Smooth muscle cell of the brain vasculature (primary cell): ENCODE measurements at places on chromosomes 7 and 10.

- no peak for DNase-seq
Observed at GRCh38 chr10:16491933-16492332, 29.7 kb downstream of the C1QL3 start.

- no peak for DNase-seq
Observed at GRCh38 chr10:31822616-31823318, 105.9 kb downstream of the ARHGAP12 start.

- no peak for DNase-seq
Observed at GRCh38 chr7:14420768-14421167, 431.3 kb upstream of the ETV1 start.

- no peak for DNase-seq
Observed at GRCh38 chr10:80155696-80156215, 23.2 kb downstream of the PLAC9 start.

DNA sequence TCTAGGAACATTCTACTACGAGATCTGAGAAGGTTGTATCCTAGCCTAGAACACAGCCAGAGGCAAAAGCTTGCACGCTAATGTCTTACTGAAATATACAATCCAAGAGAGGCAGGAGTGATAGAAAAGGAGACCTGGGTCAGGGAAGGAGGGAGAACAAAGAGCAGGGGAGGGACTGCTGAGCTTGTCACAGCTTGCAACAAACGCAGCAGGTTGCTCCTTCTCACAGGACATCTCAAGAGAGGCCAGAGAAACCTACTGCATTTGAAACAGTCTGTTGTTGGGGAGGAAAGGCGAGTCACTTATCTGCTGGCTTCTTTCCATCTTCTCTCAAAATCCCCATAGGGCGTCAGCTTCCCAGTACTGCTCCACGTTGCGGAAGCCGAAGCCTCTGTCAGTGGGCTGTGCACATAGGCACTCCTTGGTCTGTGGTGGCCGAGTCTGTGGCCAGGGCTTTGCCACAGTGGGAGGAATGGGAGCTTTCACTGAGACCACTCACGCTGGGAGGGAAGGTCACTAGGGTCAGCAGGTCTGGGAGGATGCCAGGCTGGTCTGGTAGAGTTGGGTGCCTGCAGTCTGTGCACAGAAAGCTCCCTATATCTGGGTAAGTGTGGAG is 25.8 kb upstream of the GPNMB start:
- no peak for DNase-seq

GRCh38 chr7:16301291-16301690 is 120.0 kb downstream of the CRPPA start:
- DNase-seq, result no peak

GRCh38 chr10:11378835-11379234 is 232.6 kb downstream of the USP6NL start:
- no peak for DNase-seq

DNA sequence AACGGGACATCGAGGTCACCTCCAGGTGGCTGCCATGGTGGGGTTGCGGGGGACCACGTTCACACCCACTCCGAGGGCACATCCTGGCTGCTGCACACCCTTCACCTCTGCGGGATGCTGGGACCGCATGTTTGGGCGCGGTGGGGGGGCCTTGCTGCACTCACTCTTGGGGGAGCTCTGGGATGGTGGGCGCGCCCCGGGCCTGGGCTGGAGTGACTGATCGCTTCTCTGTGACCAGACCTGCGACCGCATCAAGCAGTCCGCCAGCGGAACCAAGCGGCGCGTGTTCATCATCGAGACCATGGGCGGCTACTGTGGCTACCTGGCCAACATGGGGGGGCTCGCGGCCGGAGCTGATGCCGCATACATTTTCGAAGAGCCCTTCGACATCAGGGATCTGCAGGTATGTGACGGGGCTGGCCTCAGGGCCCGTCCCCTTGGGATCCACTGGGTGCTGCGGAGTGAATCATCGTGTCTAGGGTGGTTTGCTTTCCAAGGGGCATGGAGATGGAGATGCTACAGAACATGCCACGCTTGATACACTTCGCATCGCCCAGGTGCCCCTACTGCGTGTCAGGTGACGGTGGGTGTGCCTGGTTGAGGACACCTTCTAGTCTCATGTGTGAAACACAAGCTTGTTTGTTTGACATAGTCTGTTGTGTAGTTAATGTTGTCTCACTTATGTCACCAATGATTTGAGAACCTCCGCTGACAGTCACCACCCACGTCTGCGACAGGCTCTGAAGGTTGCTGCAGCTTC is 42.8 kb downstream of the PITRM1 start:
- DNase-seq, result no peak

- no peak for DNase-seq
Observed at GRCh38 chr10:100728928-100729861, 16.2 kb upstream of the PAX2 start.

GRCh38 chr7:142833174-142834048 is 21.5 kb upstream of the EPHB6 start:
- no peak for DNase-seq

DNA sequence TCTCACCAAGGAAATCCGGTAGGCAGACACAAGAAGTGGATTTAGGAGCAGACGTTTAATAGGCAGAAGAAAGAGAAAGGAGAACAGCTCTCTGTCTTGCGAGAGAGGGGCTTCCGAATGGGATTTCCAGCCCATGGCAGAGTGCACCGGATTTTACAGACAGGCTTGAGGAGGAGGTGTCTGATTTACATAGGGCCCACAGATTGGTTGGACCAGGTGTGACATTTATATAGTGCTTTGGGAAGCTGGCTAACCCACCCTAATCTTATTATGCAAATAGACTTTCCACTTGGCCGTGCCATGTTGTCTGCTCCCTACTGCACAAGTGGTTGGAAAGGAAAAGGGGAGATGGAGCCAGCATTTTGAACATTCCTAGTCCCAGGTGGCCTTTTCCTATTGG is 57.8 kb downstream of the ANKMY2 start:
- DNase-seq, result no peak

DNA sequence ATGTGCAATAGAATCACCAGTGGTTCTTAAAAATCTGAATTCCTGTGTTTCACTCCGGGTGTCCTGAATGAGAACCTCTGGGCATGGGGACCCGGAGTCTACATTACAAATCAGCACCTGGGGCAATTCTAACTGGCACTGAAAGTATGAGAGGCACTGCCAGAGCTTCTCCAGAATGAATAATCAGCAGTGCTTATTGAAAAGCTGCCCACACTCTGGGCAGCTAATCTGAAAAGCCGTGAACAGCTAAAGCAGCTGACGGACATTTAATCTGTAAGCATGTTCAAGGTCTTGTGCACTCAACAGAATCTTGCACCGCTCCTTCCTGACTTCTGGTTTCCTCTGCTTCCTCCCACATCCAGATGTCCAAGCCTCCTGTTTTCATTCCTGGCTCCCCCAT is 113.3 kb upstream of the KIF5B start:
- DNase-seq, result no peak

DNA sequence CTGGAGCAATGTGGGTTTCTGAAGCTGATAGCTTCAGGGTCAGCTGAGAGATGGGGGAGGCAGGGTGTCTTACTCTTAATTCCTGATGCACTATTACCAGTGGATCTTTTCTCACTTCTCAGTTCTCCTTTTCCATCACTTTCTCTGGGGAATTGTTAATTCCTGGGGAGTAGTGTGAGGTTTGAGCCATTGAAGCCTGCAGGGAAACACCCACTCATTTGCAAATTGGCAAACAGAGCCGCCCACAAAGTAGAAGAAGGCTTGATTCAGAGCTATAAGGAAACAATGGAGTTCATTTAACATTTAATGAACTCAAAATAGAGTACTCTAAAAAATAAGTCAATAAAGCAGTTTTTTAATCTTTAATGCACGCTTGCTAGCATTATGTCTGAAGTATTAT is 4.3 kb upstream of the TECTB start:
- no peak for DNase-seq

DNA sequence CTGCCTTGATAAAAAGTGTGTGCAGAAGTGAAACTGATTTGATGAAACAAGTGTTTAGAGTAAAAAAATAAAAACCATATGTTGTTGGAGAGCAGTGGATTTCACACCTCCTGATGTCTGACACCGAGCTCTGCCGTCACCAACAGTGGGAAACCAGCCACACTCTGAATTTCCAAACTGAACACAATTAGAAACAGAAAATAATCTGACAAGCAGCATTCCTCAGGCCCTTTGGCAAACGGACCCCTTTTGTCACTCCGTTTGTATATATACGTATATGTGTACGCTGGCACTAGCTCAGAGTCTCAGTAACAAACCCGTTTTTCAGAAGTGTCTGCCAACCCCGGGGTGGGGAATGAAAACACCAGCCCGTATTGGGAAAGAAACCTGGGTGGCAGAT is 32.4 kb downstream of the TACC2 start:
- no peak for DNase-seq

DNA sequence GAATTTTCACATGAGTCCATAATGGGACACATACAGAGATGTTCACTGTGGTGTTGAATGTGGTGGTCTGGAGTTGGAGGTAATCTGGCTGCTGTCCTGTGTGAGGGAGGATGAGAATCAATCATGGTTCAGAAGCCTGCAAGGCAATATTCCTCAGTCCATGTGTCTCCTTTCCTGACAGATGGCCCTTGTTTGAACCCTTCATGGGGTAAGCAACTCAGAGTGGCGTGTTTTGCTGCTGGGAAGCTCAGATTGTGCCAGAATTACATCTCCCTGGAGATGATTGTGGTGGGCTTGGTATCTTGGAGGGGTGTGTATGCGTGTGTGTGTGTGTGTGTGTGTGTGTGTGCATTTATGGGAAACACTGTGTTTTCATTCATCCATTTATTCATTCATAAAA is 44.5 kb upstream of the COMTD1 start:
- no peak for DNase-seq

DNA sequence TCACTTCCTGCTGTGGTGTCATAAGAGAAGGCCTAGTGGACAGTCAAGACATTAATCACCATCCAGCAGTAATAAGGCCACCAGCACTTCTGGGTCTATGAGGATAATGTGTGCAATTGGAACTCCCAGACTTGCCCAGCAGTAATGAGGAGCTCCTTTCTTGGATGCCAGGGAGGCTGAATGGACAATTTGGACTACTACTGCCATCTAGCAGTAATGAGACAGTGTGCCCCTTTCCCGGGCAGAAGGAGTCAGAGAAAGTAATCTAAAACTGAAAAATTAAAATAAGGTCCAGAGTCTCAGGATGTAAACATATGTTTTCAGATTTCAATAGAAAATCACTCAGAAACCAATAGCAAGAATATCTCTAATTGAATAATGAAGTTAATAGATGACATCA is 400.4 kb downstream of the CDC14C start:
- DNase-seq, result no peak

DNA sequence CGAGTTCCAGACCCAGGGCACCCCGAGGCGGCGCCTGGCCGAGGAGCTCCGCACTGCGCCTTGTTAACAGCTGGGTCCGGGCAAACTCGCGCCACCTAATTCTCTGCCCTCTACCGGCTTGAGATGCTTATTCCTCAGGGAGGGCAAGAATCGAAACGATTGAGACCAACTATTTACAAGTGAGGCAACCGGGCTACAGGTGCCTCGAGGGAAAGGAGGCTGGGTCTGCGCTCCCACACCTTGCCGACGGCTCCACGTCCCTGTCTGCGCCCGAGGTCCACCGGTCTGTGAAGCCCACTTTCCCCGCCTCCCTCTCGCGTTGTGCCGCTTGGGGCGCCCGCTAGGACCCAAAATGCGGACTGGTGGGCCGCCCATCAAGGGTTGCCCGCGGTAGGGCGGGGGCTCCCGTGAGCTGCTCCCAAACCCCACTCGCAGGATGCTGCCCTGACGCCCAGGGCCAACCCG is 527 bp downstream of the AKR1B1 start:
- DNase-seq, result no peak

DNA sequence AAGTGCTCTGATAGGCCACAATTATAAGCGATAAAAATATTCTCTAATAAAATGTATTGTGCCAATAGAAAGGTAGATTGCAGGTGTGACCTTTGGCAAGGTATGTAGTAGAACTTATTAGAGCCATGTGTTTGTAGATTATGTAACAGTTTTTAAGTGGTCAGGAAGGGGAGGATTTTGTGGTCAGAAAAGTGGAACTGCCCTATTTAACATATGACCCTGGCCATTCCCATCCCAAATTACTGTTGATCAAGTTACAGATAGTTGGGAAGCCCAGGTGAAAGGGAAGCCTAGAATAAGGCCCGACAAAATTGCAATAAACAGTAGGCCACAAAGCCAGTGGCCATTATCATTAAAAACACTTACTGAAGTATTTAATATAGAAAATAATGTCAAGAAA is 89.2 kb downstream of the SPAG6 start:
- no peak for DNase-seq

- DNase-seq, result no peak
Observed at GRCh38 chr10:111481261-111481826, 404.5 kb downstream of the ADRA2A start.

DNA sequence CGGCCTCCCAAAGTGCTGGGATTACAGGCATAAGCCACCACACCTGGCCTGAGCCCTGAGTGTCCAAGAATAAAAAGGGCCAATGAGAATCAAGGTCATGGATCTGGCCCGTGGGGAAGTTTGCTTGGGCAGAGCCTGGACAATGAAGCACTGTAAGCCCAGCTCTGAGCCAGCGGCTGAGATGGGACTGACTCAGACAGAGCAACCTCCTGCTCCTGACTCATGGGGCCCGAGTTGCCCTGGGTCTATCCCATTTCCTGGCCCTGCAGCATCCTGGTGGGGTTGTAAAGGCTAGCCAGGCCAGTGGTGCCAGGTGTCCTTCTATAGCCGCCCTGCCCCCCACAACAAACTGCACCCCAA is 5.2 kb upstream of the MYH16 start:
- peak; percentile 28 for DNase-seq

DNA sequence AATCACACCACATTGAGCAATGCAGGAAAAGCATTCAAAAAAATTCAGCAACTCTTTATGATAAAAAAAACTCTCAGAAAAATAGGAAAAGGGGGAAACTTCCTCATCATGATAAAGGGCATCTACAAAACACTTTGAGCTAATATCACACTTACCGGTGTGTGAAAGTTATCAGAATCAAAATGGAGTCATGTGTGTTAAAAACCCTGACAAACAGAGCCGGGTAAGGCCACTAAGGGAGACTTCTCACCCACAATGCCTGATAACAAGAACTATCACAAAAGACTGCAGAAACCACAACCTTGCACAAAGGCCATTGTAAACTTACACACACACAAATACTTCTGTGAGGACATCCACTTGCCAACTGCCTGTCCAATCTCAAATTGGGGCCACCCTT is 34.8 kb upstream of the SMARCD3 start:
- no peak for DNase-seq

GRCh38 chr7:86762129-86762528 is 118.4 kb downstream of the GRM3 start:
- DNase-seq, result no peak

DNA sequence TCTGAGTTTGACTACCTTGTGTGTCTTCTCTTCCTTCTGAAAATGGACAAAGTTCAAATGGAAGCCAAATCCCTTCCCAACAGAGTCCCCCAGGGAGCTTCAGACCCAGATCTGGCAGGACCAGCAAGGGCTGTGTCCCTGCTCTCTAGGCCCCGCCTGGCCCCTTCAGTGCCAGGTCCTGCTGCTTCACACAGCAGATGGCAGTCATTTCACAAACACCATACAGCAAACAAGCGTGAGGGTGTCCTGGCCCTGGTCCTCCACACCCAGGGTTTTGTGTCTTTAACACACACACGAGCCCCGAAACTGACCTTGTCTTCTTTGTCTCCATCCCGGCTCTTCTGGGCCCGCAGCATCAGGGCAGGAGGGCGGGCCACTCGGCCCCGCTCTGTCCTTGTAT is 145.0 kb downstream of the TCERG1L start:
- no peak for DNase-seq

GRCh38 chr10:86340176-86340990 is 26.2 kb downstream of the GRID1 start:
- DNase-seq, result no peak
